SK-N-SH (cell line): ENCODE measurements at places on chromosomes 2 and 18.

DNA sequence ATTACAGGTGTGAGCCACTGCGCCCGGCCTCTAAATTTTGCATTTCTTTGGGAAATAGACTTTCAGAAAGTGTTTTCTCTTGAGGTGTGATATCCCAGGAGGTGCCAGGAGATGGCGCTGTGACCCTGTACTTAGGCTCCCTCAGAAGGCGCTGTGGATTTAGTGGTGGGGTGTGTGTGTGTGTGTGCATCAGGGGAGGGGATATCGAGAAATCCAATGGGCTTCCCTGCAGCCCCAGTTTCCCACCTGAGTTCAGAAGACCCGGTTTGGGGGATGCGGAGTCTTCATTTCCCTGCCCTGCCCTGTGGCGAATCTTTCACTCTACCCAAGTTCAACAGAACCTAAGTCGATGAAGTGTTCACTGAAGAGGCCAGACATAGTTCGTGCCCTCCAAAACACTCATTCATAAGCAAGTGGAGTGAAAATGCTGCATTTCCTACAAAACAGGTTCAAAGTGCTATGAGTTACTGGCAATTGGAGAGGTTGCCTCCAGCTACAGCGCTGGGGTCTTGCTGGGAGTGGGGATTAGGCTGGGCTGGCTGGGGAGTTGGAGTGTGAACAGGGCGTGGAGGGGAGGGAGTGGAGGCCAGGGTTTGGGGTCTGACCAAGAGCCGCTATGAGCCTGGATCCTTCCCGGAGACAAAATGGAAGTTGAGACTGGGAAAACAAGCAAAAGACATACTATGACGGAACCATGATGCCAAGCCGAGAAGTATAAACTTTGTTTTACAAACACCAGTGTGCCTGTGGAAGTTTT, 6.5 kb upstream of the WNT6 start:
- peak; percentile 74 for DNase-seq

- DNase-seq = no peak
Observed at GRCh38 chr2:171602352-171602751, 80.1 kb downstream of the CYBRD1 start.

GRCh38 chr2:134619250-134619649, 99.5 kb downstream of the TMEM163 start:
- no peak for DNase-seq

DNA sequence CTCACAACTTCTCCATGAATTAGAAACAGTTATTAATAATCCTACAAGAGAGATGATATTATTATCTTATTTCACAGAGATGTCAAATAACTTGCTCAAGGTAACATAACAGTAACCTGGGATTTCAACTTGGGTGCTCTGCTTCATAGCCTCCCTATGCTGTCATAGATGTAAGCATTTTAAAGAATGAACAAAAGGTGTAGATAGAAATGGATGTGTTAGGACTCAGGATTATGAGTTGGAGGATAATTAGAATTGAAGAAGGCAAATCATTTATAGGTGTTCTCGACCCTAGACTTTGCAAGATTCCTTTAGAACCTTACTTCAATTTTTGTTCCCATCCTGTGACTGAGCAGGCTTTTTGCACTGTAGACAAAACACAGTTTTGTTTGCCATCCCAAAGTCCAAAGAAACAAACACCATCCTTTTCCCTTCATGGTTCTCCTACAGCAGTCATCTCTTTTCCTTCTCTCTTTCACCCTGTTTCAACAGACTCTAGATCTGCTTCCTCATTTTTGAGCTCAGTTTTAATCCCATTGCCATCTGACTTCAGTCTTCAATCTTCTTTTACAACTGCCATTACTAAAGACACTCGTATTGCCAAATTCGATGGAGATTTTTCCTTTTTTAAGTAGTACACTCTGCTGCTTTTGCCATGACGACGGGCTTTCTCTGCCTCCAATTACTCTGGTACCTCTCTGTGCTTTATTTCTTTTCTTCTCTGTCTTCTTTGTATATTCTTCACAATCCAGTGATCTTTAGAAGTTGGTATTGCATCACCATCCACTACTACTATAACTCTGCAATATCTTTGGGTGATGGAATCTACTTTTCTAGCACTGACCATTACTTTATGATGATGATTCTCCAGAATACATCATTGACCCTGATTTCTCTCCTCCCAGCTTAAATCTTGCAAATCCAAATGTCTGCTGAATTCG, 4.5 kb downstream of the HNMT start:
- DNase-seq = no peak

DNA sequence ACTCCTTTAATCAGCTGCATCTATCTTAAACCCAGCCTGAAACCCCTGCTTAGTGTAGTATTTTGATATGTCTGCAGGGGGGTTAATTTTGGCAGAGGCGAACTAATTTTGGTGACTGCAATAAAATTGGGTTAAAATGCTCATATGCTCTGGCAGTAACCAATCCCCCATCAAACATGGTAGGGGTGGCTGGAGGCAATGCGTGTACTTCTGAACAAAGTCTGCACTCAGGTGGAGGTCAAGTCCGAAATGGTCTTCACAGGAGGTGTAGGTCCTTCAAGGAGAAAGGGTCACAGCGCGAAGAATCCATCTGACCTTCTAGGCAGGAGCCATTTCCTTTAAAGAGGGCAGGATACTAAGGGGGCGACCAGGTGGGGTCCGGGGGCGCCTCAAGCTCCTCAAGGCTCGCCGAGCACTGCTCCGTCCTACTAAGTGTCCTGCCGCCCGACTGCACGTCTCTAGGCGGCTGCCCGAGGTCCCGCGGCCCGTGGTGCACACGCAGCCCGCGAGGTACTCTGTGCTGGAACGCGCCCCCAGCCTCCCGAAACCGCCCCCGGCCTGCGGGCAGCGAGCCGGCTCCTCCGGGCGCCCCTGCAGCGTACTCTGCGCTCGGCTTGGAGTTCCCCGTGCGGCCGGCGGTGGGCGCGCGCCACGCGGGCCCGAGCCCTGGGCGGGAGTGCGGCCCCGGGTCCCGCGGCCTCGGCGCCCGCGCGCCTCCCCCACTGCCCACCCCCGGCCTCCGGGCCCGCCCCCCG, 1.7 kb upstream of the LDLRAD4 start:
- peak; percentile 86 for DNase-seq

DNA sequence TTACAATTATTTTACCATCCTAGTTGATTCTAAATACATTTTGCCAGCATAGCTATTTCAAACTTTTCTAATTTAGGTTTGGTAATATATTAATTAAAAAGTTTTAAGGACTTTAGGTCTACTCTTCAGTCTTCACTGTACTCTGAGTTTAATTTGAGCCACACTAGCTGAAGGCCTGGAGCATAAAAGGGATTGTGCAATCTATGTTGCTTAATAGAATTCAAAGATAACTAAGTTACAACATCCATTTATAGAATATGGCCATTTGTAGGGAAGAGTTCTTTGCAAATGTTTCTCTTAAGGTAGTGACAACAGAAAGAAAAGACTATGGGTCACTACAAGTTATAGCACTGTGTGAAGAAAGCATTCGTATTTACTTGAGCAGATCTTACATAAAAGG, 702.2 kb upstream of the NRXN1 start:
- DNase-seq = no peak

GRCh38 chr2:37356299-37356698, 11.9 kb downstream of the QPCT start:
- no peak for DNase-seq

DNA sequence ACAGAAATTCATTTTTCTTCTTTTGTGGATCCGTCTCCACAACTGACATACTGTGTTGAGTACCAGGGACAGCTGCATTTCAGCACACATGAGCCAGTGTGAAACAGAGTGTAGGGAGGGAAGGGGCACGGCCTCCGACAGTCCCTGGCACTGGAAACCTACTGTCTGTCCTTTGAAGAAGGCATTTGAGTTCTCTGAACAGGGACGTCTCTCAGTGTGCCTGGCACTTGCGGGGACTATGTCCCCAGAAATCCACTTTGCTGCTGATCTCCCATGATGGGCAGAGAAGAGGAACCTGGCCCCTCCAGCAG, 48.1 kb downstream of the PLB1 start:
- no peak for DNase-seq

DNA sequence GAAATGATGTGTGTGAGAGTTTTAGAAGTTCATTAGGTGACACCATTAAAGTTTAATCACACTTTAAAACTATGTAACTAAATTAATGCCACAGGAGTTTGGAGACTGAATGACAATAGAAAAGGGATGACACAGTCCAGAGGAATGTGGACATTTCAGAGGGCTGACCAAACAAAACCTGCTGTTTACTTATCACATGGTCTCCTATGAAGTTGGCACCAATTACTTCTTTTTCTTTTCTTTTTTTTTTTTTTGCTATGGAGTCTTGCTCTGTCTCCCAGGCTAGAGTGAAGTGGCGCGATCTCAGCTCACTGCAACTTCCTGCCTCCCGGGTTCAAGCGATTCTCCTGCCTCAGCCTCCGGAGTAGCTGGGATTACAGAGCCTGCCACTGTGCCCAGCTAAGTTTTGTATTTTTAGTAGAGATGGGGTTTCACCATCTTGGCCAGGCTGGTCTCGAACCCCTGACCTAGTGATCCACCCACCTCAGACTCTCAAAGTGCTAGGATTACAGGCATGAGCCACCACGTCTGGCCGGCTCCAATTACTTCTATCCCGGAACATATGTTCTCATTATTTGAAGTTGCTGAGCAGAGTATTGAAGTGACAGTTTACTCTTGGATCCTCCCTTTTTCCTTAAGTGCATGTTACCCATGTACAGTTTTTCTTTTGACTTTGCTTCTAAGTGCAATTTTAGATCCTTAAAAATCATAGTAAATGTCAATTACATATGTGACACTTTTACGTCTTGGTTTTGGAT, 4.3 kb downstream of the AGPS start:
- no peak for DNase-seq

DNA sequence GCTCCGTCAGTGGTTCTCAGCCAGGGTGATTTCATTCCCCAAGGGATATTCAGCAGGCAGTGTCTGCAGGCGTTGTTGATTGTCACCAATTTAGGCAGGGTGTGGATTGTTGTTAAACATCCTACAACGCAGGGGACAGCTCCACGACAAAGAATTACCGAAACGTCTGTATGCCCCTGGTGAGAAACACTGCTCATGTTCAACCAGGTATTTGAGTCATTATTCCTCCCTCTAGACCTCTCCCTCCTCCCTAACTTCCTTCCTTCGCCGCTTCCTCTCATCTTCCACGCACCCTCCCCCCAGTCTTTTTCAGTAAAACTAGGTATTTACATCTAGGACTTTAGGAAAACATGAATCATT, 50.8 kb downstream of the NCK2 start:
- no peak for DNase-seq

- DNase-seq = no peak
Observed at GRCh38 chr18:3935305-3935704, 485.3 kb downstream of the TGIF1 start.

DNA sequence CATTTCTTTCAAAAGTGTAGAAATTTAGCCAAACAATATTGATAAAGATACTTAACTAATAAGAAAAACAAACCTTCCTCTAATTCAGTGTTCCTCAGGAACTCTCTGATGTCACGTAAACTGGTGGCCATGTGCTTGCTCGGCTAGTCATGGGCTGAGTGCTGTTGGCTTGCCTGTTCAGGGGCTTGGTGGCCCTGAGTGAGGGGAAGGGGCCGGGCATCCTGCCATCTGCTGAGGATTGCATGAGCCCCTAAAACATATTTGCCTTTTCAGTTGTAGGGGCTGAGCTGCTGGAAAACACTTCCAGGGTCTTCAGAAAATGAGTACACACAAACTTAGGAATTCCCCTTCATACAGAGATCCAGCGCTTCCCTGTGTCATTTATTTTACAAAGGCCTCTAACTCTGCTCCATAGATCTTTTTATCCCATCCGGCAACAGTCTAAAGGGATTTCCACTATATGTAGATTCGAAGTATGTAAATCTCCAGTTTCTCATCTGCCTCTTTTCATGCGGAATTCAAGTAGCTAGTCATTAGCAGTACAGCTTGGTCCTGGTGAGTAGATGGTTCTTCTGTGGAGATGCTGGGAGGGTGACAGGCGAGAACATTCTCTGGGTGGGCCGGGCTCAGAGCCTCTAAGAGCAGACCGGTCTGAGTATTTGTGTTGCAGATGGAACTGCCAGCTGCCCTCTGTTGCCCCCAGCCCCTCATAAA, 20.1 kb upstream of the NFATC1 start:
- DNase-seq = no peak

GRCh38 chr2:8006181-8006580, 675.7 kb upstream of the ID2 start:
- DNase-seq = no peak

DNA sequence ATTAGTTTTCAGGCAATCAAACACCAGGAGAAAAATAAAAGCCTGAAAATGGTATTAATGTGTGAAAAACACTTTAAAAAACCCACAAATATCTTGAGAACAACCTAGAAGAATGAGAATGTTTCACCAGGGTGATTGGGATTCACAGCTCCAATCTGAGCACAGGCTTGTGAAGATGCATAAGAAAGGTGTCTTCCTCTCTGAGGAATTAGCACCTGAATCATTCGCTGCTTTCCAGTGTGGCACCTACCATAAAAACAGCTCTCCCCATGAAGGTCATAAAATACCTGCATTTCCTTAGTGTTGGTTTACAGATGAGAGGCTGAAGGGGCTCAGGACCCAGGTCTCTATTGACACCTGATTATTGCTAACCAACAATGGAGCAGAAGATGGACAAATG, 499.7 kb upstream of the KLHL29 start:
- DNase-seq = no peak

- DNase-seq = peak; percentile 57
Observed at GRCh38 chr2:10236571-10237391, 65.9 kb upstream of the HPCAL1 start.

DNA sequence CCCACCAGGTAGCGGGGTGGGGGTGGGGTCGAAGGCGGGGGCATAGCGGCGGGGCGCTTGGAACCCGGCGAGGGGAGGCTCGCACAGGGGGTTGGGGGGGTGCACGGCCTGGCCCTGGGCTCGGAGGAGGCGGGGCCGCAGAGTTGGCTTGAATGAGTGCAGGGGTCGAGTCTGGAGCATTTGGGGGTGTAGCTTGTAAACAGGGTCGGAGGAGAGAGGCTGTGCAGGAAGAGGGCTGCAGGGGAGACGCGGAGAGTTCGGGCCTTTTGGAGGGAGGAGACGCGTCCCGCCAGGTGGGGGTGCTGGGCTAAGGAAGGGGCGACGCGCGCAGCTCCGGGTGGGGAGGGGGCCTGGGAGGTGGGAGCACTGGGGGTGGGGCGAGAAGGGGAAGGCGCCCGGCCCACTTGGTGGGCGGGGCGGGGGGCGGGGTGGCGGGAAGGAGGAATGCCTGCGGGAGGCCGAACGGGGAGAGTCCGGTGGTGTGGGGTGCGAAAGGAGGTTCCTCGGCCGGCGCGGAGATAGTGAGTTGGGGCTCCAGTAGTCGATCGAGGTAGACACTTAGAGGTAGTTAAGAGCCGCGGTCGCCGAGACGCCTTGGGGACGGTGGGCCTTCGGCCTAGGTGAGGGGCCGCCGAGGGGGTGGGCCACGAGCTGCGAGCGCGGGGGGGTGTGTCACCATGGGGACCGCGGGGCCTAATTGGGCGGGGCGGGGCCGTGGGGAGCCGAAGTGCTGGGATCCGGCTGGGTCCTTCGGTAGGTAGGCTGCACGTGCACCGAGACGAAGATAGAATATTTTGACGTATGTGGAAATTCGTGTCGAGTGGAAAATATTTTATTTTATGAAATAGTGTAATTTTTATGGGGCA, 774 bp downstream of the MSH6 start:
- DNase-seq = peak; percentile 98

GRCh38 chr2:9618410-9618809, 12.4 kb downstream of the YWHAQ start:
- DNase-seq = no peak

- DNase-seq = no peak
Observed at GRCh38 chr2:60446413-60447267, 106.8 kb downstream of the BCL11A start.
